B cell (primary cell): ENCODE measurements at places on chromosomes 5 and 9. TPM values are rescaled to one million over a fixed set of nuclear protein-coding genes. Genes with fewer than 3 reads are reported as not detected.

DNA sequence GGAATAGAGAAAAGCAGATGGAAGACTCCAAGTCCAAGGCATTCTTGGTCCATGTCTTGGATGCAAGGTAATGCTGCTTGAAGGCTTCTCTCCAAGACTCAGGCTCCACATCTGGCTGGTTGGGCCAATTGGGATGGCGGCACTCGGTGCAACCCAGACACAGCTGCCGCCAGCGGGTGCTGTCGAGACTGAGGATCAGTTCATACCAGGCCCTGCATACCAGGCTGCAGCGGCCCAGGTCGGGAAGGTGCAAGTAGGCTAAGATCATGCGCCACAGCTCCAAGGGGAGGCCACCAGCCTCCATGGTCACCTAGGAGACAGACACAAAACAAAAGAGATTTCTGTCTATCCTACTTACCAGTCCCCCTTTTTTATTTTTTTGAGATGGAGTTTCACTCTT lies 34.7 kb downstream of the FBXO10 start:
- H3K4me1 ChIP-seq, result no peaks in the 10 kb centered on the region
- no peaks in the 10 kb centered on the region for H3K36me3 ChIP-seq
- DNase-seq, result no peak
- no peak overlapping the region for H3K27ac ChIP-seq

- H3K27me3 ChIP-seq, result no peaks in the 10 kb centered on the region
- no peak for DNase-seq
- H3K4me1 ChIP-seq, result peaks cover 16% of the 10 kb centered on the region
- H3K4me3 ChIP-seq, result no peak overlapping the region
Measured at GRCh38 chr5:10624206-10624605, 60.3 kb downstream of the ANKRD33B start.

- H3K27me3 ChIP-seq, result no peaks in the 10 kb centered on the region
- H3K4me3 ChIP-seq, result no peak overlapping the region
- H3K27ac ChIP-seq, result no peak overlapping the region
- no peaks in the 10 kb centered on the region for H3K4me1 ChIP-seq
Measured at GRCh38 chr5:100690036-100690560, 154.9 kb downstream of the FAM174A start.

- no peak overlapping the region for H3K27ac ChIP-seq
- peaks cover 9% of the 10 kb centered on the region for H3K4me1 ChIP-seq
- H3K27me3 ChIP-seq, result no peaks in the 10 kb centered on the region
- H3K4me3 ChIP-seq, result peak overlapping the region; percentile 17
- no peak for DNase-seq
- no peaks in the 10 kb centered on the region for H3K36me3 ChIP-seq
Measured at GRCh38 chr5:154654486-154655371, 100.4 kb upstream of the LARP1 start.

- H3K27me3 ChIP-seq, result no peaks in the 10 kb centered on the region
- no peaks in the 10 kb centered on the region for H3K4me1 ChIP-seq
- no peaks in the 10 kb centered on the region for H3K36me3 ChIP-seq
Measured at GRCh38 chr9:99335280-99335679, 113.2 kb downstream of the SEC61B start.

- peak overlapping the region; percentile 51 for H3K27ac ChIP-seq
- H3K4me3 ChIP-seq, result peak overlapping the region; percentile 92
- no peaks in the 10 kb centered on the region for H3K27me3 ChIP-seq
- H3K36me3 ChIP-seq, result no peaks in the 10 kb centered on the region
Measured at GRCh38 chr9:19409401-19410194, 789 bp downstream of the ACER2 start.

DNA sequence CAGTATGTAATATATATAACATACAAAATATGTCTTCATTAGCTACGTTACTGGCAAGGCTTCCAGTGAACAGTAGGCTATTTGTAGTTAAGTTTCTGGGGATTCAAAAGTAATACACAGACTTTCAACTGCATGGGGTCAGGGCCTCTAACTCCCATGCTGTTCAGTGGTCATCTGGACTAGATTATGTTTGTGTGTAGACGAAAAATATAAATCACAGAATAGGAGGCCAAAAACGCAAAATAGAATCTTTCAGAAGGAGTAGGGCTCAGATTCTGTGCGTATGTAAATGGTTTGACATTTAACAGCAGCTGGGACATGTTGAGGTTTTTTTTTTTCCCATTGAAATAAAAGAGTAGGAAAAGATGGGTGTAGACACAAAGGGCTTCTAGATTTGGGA lies 1048.7 kb upstream of the WWC1 start:
- H3K27ac ChIP-seq, result no peak overlapping the region
- H3K4me1 ChIP-seq, result no peaks in the 10 kb centered on the region

DNA sequence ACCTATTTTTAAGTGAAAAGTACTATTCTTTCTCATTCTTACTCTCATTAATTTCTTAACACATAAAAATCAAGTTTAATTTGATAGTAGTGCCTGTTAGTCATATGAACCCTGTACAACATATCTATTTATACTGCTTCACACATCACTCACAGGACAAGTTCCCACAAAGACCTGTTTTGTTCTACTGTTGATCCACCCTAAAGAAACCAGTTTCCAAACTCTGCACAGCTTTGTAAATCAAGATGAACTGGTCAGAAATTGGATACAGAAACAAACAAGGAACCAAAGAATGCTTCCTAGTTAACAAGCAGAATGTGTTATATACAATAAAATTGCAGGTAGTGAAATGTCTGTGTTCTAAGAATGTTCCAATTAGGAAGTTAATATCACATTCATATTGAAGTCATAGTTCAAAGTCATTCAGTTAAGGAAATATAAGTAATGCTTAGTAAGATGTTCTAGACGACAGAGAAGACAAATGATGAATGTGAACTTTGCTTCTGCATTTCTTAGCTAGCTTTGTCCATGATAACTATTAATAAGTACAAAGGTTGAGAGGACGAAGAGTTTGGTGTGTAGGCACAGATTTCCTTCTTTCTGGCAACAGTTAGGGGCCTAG lies 33.4 kb downstream of the C9orf85 start:
- no peaks in the 10 kb centered on the region for H3K27me3 ChIP-seq
- no peak for DNase-seq
- H3K4me3 ChIP-seq, result no peak overlapping the region
- no peak overlapping the region for H3K27ac ChIP-seq
- H3K4me1 ChIP-seq, result no peaks in the 10 kb centered on the region

- H3K27ac ChIP-seq, result no peak overlapping the region
- H3K27me3 ChIP-seq, result no peaks in the 10 kb centered on the region
- DNase-seq, result no peak
- H3K4me3 ChIP-seq, result no peak overlapping the region
Measured at GRCh38 chr9:21165516-21165915, 944 bp downstream of the IFNA21 start.

DNA sequence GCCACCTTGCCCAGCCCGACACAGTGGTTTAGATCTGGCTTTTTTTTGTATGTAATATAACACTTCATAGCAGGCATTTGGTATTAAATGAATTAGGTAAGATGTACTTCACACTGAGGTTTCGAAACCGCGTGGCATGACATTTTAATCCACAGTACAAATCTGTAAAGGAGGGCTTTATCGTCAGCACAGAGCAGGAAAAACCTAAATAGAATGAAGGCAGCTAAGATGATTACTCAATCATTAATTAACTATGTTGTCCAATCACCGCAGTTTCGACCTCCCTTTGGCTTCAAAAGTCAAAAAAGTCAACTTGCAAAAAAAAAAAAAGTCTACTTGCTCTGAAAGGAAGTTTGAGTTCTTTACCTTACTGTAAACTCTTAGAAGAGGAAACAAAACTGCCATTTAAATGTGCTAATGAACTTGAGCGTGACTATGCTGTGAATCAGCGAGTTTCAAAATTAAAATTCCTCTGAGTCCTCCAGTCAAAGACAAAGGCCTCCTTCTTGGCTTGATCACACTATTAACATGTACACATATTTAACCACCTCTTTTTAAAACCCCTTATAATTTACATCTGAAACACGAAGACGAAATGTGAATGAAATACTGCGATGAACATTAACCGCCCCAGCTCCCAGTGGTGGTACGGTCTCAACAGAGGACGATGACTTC lies 698 bp upstream of the SEC24A start:
- peaks cover 17% of the 10 kb centered on the region for H3K4me1 ChIP-seq
- no peaks in the 10 kb centered on the region for H3K36me3 ChIP-seq
- H3K4me3 ChIP-seq, result peak overlapping the region; percentile 88
- no peak for DNase-seq

- H3K4me3 ChIP-seq, result no peak overlapping the region
- H3K27ac ChIP-seq, result no peak overlapping the region
- DNase-seq, result no peak
Measured at GRCh38 chr9:86183229-86184137, 76.0 kb downstream of the C9orf153 start.

DNA sequence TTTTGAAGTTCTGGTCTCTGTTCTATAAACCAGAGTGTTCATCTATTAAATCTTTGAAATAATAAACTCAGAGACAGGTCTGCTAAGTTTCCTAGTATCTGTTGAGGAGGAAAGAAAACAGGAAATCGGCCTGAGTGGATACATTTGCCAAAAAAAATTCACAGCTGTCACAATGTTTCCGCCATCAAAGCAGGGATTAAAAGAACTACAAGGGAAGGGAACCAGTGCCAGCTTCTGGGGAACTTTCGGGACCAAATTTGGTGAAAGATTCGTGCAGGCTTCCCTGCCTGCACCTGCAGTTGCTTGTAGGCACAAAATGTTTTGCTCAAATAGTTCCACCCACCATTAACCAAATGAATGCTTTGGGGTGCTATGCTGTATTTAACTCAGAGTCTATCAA lies 267.5 kb downstream of the MSX2 start:
- no peaks in the 10 kb centered on the region for H3K27me3 ChIP-seq
- H3K27ac ChIP-seq, result no peak overlapping the region
- no peaks in the 10 kb centered on the region for H3K4me1 ChIP-seq
- H3K36me3 ChIP-seq, result no peaks in the 10 kb centered on the region
- no peak overlapping the region for H3K4me3 ChIP-seq

GRCh38 chr5:151643388-151643787 lies 43.3 kb downstream of the SPARC start:
- H3K4me3 ChIP-seq, result no peak overlapping the region
- H3K4me1 ChIP-seq, result no peaks in the 10 kb centered on the region
- no peak for DNase-seq
- no peaks in the 10 kb centered on the region for H3K36me3 ChIP-seq
- H3K27me3 ChIP-seq, result no peaks in the 10 kb centered on the region

DNA sequence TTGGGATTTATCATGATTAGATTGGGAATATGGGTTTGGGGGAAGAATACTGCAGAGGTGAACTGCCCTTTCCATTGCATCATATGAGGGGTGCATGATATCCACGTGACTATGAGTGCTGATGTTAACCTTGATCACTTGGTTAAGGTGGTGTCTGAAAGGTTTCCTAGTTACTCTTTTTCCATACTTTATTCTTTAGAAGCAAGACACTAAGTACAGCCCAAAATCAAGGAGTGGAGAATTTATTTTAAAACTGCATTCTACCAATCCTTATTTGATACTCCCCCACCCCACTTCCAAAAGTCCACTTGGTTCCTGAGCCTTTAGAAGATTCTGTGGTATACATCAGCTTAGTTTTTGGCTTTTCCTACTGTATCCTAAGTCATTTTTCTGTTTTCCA lies 20.3 kb upstream of the STOM start:
- no peaks in the 10 kb centered on the region for H3K4me1 ChIP-seq
- H3K4me3 ChIP-seq, result no peak overlapping the region
- H3K27me3 ChIP-seq, result no peaks in the 10 kb centered on the region
- H3K27ac ChIP-seq, result no peak overlapping the region

GRCh38 chr9:108511307-108511706 lies 344.5 kb downstream of the ACTL7B start:
- no peaks in the 10 kb centered on the region for H3K4me1 ChIP-seq
- no peaks in the 10 kb centered on the region for H3K27me3 ChIP-seq
- DNase-seq, result no peak
- no peak overlapping the region for H3K4me3 ChIP-seq
- no peak overlapping the region for H3K27ac ChIP-seq

- no peaks in the 10 kb centered on the region for H3K27me3 ChIP-seq
- H3K4me3 ChIP-seq, result no peak overlapping the region
- DNase-seq, result no peak
Measured at GRCh38 chr5:10849278-10849677, 88.2 kb upstream of the DAP start.

DNA sequence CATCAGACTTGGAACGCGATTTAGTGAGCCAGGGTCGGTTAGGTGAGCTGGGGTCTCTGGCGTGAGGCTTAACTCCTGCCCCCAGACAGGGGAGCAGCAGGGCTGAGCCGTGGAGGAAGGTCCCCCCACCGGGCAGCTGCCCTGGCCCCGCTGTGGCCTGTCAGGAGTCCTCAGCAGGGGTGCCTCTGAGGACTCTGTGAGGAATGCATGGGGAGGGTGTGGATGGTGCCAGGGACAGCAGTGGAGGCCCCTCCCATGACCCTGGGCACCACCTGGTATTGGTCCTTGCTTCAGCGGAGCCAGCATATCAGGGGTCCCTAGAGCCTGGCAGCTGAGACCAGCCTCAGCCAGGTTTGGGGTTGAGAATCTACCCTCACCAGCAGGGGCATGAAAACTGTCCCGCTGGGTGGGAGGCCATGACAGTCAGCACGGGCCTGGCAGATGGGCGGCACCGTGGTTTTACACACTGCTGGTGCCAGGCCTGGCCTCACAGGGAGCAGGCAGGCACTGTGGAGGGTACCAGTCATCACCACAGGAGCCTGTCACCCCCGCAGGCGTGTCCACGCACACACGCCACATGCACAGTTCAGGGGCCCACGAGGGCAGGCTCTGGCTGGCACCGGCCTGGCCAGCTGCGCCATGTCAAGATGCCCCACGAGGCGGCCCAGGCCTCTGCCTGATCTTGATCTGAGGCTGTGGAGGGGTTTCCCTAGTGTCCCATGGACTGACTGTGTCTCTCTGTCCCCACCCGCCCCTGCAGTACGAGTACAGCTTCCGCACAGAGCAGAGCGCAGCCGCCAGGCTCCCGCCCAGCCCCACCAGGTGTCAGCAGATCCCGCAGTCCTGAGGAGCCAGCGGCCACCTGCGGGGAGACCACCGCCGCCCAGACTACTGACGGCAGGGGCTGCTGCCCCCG lies 111.1 kb upstream of the LMX1B start:
- peaks cover 21% of the 10 kb centered on the region for H3K4me1 ChIP-seq
- no peak overlapping the region for H3K4me3 ChIP-seq

DNA sequence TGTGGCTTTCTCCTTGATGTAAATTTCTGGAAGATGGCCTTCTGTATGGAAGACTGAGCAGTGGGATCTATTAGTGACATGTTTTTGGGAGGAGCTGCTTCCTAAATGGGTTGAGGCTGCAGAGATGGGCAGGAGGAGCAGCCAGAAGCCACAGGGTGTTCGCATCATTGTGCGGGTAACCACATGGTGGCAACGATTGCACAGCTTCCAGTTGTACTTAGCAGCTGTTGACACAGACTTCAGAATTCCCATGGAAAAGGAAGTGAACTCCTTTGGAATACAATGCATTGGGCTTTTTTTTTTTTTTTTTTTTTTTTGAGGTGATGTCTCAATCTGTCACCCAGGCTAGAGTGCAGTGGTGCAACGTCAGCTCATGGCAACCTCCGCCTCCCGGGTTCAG lies 297.3 kb downstream of the NR3C1 start:
- H3K36me3 ChIP-seq, result no peaks in the 10 kb centered on the region
- no peaks in the 10 kb centered on the region for H3K27me3 ChIP-seq
- H3K4me1 ChIP-seq, result no peaks in the 10 kb centered on the region
- H3K27ac ChIP-seq, result no peak overlapping the region
- H3K4me3 ChIP-seq, result no peak overlapping the region

Gene CDC20B
- total RNA-seq, result not detected in 2 replicates

Gene MAMDC2
- not detected in 2 replicates for total RNA-seq

Gene JAKMIP2
- 2.4 and 4.1 TPM in 2 replicates for total RNA-seq

Gene MEIKIN
- total RNA-seq, result 0.75 TPM in 1 of 2 replicates, not detected in the other

Gene SLC35D2
- 13.6 and 16.2 TPM in 2 replicates for total RNA-seq

Gene ZDHHC12
- total RNA-seq, result 25.3 and 28.5 TPM in 2 replicates

Gene PCA3
- total RNA-seq, result not detected in 2 replicates

Gene ASTN2
- total RNA-seq, result 3.3 and 3.6 TPM in 2 replicates

Gene PIK3R1
- total RNA-seq, result 63.8 and 73.3 TPM in 2 replicates
